ENCODE measurements at places on chromosomes 3 and 15.

- no peak for DNase-seq
Measured at GRCh38 chr15:90938261-90938660, 3.2 kb downstream of the UNC45A start.

DNA sequence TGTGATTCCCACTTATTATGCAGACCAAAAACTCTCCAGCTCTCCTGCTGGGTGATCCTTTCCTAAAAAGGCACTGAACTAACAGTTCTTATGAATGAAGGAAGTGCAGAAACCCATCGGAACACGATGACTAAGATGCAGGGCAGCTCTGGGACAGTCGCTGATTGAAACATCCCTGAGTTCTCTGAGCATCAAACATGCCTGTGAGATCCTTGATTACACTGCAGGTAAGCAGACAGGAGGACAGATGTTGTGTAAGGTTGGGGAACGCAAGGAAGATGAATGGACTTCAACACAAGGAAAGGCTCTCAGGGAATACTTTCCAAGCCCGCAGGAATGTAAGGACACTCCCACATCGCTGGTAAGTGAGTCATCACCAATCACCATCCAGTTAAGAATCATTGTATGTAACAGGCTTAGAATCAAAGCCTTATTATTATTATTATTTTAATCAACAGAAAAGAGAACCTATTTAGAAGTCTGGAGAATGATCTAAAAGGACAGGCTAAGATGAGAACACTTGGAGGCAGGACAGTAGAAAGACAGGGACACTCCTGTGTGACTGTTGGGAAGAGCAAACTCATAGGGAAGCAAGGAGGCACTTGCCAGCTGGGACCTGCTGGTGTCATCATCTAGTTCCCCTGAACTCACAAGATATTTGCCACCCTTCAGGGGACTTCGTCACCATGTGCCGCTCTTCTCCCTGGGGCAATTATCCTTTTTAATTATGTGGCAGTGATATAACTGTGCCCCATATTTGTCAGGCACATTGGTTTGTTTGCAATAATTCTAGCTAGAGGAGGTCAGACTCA lies 26.0 kb downstream of the TMEM158 start:
- no peak for DNase-seq

GRCh38 chr3:197010556-197011351 lies 18.9 kb downstream of the MELTF start:
- no peak for DNase-seq

- no peak for DNase-seq
Measured at GRCh38 chr3:155080692-155081091, 573 bp downstream of the MME start.

- DNase-seq = no peak
Measured at GRCh38 chr3:57746156-57747010, 9.7 kb upstream of the SLMAP start.

- no peak for DNase-seq
Measured at GRCh38 chr15:77676569-77677375, 44.1 kb upstream of the LINGO1 start.

DNA sequence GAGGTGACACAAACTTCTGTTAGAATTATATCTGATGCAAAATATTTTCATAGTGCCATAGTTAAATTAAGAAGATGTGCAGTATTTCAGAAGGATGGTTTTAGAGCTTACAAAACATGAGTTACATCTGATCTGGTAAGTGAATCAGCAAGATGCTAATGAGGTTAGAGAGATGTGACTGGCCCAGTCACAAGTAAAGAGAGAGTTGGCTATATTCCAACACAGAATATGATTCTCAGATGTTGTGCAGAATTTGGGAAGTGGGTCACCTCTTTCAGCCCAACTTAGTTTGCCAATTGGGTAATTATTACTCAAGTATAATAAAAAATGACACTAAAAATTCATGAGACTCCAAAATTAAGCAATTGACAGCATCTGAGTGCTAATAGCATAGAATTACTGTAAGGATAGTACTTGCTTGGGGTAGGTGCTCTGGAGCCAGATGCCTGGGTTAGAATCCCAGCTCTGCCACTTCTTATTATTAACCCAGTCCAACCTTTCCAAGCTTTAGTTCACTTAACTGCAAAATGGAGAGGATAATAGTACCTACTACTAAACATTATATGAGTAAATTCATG lies 30.8 kb downstream of the P2RY1 start:
- DNase-seq = no peak

DNA sequence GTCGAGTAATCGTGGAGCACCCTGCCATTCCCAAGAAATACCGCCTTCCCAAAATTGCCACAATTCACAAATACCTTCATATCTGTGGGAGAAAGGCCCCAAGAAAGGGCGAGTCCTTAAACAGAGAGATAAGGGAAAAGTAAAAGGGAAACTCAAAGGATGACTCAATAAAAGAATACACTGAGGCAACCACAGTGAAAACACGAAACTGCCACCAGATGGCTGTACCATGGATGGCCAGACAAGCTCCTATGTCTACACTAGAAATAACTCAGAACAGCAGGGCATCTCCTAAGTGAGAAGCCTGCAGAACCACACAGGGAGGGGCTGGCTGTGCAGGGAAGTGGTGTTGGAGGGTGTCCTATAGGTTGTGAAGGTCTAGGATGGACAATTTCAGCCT lies 25.0 kb downstream of the SRGAP3 start:
- no peak for DNase-seq

- no peak for DNase-seq
Measured at GRCh38 chr3:187211532-187212195, 14.4 kb downstream of the RTP1 start.

DNA sequence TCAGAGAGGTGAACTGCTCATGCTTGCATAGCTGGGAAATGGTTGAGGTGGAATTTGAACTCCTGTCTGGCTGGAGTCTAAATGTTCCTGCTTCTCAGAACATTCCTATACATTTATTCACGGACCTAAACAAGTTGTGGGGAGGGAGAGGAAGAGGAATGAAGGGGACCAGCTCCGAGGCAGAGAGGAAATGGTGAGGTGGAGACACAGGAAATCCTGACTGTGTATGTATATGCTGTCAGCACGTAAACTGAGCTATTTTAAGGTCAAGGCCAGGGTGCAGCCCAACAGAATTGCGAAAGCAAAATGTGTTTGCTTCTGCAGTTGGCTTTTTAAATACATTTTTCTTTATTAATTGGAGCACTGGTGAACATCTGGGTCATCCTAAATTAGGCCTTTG lies 74.1 kb upstream of the POMGNT2 start:
- DNase-seq = peak; percentile 57

- DNase-seq = no peak
Measured at GRCh38 chr3:5022966-5023776, 43.9 kb downstream of the BHLHE40 start.

- DNase-seq = no peak
Measured at GRCh38 chr3:152348436-152349177, 79.9 kb downstream of the MBNL1 start.

GRCh38 chr3:116064646-116065045 lies 380.6 kb downstream of the LSAMP start:
- no peak for DNase-seq

- DNase-seq = no peak
Measured at GRCh38 chr15:69290346-69291164, 8.2 kb upstream of the PAQR5 start.

DNA sequence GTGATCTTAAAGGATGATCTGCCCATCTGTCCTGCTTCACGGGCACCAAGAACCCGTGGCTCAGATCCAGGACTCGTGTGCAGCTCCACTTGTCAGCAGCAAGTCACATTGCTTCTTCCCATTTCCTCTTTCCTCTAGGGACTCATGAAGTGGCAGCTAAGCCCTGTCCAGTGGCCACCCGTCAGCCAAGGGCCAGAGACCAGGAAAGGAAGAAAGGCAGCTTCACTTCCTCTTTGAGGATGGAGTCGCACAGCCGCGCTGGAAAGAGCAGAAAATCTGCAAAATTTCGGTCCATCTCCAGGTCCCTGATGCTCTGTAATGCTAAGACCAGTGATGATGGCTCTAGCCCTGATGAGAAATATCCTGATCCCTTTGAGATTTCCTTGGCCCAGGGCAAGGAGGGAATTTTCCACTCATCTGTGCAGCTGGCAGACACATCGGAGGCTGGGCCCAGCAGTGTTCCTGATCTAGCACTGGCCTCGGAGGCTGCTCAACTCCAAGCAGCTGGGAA lies 28.5 kb downstream of the IL16 start:
- DNase-seq = no peak

DNA sequence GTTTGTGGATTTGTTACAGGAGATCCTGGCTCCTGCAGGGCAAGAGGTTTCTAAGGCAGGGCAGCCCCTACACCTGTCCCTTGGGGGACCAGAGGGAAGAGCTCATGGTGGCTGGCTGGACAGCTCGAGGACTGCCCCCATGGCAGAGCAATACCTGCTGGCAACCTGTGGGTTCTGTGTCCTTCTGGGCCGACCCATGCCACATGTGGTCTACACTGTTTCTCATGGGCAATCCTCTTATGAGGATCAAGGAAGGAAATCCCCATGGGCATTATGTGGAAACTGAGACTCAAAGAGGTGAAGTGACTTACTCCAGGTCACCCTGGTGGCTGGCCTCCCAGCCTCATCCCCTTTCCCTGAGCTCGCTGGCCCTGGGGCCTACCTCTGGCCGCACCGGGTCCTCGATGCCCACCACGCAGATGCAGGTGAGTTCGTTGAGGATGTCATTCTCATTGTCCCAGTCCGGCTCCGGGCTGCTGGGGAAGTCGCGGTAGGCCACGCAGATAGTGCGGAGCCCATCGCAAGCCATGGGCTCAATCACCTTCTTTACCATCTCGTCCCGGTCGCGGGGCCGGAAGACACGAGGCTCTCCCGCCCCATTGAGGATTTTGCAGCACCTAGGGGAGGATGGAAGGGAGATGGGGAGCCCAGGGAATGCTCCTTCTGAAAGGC lies 37.5 kb upstream of the SEC13 start:
- no peak for DNase-seq

- DNase-seq = no peak
Measured at GRCh38 chr3:148930752-148931151, 60.6 kb upstream of the GYG1 start.

GRCh38 chr3:192422321-192422996 lies 304.9 kb downstream of the FGF12 start:
- DNase-seq = no peak

DNA sequence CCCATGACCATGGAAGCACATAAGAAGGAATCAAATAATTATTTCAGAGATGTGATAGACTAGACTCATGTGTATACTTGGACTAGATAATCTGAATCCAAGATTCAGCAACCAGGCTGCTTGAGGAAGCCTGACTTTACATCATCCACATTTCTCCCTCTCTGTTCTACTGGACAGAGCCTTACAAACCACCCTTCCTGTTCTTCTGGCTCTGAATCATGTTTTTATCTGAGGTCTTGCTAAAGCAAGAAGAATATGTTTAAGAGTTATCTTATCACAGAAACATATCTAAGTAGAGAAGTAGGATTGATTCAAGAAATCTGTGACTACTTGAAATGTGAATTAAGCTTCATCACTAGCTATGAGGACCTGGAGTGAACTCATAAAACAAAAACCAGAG lies 71.1 kb upstream of the SLC24A5 start:
- DNase-seq = no peak

GRCh38 chr3:45182915-45183871 lies 37.0 kb upstream of the CDCP1 start:
- no peak for DNase-seq

DNA sequence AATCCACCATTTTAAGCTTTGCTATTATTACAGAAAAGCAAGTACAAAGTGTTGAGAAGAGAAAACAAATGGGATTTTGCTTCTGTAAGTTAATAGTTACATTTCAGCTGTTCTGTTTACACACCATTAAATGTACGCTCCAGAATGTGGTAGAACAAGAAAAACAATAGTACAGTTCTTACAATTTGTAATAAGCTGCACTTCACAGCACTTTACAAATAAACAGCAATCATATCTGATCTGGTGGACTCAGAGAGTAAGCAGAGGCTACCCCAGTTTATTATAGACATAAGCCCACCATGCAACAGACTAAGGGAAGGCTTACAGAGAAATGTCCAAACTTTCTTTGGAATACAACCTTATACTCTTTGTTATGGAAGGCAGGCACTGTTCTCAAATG lies 126.4 kb downstream of the OXSM start:
- DNase-seq = no peak

DNA sequence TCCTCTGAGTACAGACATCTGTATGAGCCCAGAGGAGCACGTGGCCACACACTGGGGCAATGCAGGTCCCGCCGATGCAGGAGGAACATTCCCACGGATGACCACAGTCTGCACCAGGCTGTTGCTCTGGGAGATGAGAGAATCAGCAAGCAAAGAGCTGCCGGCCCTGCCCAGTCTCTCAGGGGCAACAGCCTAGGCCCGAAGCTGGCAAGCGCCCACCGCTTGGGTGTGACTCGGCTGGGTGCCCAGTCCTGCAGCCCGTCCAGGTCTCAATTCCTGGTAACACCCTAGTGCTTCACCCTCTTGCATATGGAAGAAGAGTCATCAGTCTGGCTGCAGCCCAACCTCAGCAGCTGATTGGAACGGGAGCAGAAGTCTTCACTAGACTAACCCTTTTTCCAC lies 153.7 kb upstream of the HES1 start:
- DNase-seq = no peak

- DNase-seq = no peak
Measured at GRCh38 chr15:93018574-93018973, 70.4 kb downstream of the RGMA start.

DNA sequence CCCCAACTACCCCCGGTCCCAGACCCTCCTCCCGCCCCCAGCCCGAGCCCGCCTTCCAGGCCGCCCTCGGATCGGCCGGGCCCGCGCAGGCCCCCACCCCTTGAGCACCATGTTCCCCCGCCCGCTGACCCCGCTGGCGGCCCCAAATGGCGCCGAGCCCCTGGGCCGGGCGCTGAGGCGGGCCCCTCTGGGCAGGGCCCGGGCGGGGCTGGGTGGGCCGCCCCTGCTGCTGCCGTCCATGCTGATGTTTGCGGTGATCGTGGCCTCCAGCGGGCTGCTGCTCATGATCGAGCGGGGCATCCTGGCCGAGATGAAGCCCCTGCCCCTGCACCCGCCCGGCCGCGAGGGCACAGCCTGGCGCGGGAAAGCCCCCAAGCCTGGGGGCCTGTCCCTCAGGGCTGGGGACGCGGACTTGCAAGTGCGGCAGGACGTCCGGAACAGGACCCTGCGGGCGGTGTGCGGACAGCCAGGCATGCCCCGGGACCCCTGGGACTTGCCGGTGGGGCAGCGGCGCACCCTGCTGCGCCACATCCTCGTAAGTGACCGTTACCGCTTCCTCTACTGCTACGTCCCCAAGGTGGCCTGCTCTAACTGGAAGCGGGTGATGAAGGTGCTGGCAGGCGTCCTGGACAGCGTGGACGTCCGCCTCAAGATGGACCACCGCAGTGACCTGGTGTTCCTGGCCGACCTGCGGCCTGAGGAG lies 472 bp downstream of the CHST14 start:
- DNase-seq = no peak

All from CD4-positive, alpha-beta T cell treated with Interleukin-1 beta for 1 hour (primary cell).